SJSA1 (cell line): ENCODE measurements at places on chromosomes 2 and 18. TPM values are rescaled to one million over a fixed set of nuclear protein-coding genes. Genes with fewer than 3 reads are reported as not detected.

Gene ALPI
- total RNA-seq = not detected in 2 replicates

Gene EGR4
- total RNA-seq = not detected in 2 replicates

Gene IL1R1
- 10.0 and 12.7 TPM in 2 replicates for total RNA-seq

Gene DLX1
- 4.7 and 4.9 TPM in 2 replicates for total RNA-seq

Gene HOXD9
- 1.8 TPM in 2 replicates for total RNA-seq

Gene ACTR2
- total RNA-seq = 106 and 150 TPM in 2 replicates

Gene RELCH
- total RNA-seq = 17.5 and 19.4 TPM in 2 replicates

Gene SCYGR4
- total RNA-seq = not detected in 2 replicates

Gene LAMA1
- 5.2 and 6.4 TPM in 2 replicates for total RNA-seq

Gene RAD51AP2
- total RNA-seq = not detected in 2 replicates

Gene NT5DC4
- not detected in 2 replicates for total RNA-seq

Gene XDH
- 0.05 TPM in 1 of 2 replicates, not detected in the other for total RNA-seq

Gene UGT1A3
- total RNA-seq = not detected in 2 replicates

Gene RFTN2
- 0.16 and 0.21 TPM in 2 replicates for total RNA-seq

Gene DCC
- not detected in 2 replicates for total RNA-seq

Gene MTHFD2
- total RNA-seq = 118 and 125 TPM in 2 replicates

Gene TLX2
- total RNA-seq = not detected in 2 replicates

Gene PIEZO2
- total RNA-seq = 4.2 and 5.5 TPM in 2 replicates

Gene MC4R
- total RNA-seq = not detected in 2 replicates

Gene PLGLB2
- 2.1 TPM in 1 of 2 replicates, not detected in the other for total RNA-seq
